T-helper 17 cell (primary cell): ENCODE measurements at places on chromosomes 13 and 19. TPM values are rescaled to one million over a fixed set of nuclear protein-coding genes. Genes with fewer than 3 reads are reported as not detected.

COX7A1 gene
- total RNA-seq = not detected

PLVAP gene
- total RNA-seq = not detected

ALKBH6 gene
- total RNA-seq = 34.2 TPM

ADAMTS10 gene
- total RNA-seq = 33.1 TPM

GRCh38 chr19:47186446-47187334 lies 44.3 kb downstream of the BBC3 start:
- H3K36me3 ChIP-seq = peaks cover 2% of the 10 kb centered on the region
- DNase-seq = peak; percentile 47
- H3K4me3 ChIP-seq = peak overlapping the region; percentile 83
- H3K4me1 ChIP-seq = peaks cover 45% of the 10 kb centered on the region
- peak overlapping the region; percentile 96 for H3K27ac ChIP-seq

DNA sequence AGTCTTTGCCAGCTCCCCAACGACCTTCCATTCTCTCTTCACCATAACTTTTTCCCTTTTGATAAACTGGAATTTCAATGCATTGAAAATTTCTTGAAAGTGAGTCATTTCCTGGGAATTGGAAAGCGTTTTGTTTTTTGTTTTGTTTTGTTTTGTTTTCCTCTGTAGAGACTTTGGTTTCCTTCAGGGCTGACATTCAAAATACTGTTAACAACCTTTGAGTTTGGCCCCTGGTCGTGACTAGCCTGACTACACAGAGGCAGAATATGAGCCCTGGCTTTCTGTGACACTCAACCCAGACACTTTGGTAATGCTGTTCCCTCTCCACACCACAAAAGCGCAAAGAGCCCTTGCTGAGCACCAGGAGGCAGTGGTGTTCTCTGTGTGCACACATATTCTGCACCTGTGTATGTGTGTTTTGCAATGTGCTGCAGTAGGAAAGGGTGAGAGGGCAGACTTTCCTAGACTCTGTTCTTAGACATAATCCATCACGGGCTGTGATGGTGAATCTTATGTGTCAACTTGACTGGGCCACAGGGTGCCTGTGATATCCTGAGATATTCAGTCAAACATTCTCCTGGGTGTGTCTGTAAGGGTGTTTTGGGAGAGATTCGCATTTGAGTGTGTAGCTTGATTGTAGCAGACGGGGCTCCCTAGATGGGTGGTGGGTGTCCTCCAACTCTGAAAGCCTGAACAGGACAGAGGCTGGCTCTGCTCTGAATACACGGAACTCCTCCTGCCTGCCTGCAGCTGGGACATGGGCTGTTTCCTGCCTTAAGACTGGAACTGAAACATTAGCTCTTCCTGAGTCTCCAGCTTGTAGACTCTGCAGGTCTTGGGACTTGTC lies 29.5 kb upstream of the ANKRD10 start:
- H3K27me3 ChIP-seq = peaks cover 5% of the 10 kb centered on the region
- no peak overlapping the region for H3K27ac ChIP-seq
- H3K4me1 ChIP-seq = peaks cover 5% of the 10 kb centered on the region
- H3K36me3 ChIP-seq = no peaks in the 10 kb centered on the region

DNA sequence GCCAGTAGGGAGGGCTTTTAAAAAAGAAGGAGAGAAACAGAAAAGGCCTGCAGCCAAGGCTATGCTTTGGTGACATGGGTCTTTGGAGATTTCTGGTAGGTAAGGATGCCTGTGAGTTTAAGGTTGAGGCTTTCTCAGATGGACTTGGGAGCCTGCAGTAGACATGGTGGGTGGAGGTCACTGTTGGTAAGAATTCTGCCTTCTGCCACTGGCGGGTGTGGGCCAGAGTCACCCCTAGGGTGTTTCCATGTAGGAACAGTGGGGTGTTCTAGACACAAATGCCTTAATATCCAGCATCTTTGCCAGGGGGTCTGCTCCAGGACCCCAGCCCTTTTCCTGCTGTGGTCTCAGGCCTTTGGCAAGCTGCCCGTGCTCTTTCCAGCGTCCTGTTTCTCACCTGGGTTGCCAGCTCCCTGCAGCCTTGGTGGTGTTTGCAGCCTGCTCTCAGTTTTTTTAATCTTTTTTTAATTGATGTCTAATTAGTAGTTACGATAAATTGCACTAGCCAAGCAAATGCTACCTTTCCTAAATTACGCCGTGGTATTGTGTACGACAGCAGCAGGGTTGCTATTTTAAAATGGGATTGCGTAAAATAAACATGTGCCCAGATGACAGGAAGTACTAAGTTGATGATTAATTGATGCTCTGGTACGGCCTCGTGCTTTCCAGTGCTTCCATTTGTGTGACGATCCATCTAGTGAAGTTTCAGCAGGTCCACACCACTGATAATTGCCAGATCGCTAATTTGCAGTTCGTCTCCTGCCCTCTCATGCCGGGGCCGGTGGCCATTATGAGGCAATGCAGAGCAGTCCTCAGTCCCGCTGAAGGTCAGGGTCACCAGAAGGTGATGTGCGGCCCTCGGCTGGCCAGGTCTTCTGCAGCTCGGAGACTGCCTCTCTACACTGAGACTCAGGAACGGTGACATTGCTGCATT lies 35.3 kb upstream of the NPAS1 start:
- no peak overlapping the region for H3K27ac ChIP-seq
- H3K27me3 ChIP-seq = no peaks in the 10 kb centered on the region
- no peak for DNase-seq
- no peaks in the 10 kb centered on the region for H3K36me3 ChIP-seq
- no peak overlapping the region for H3K4me3 ChIP-seq

- H3K36me3 ChIP-seq = no peaks in the 10 kb centered on the region
- H3K27ac ChIP-seq = peak overlapping the region; percentile 0
- DNase-seq = no peak
These were observed 144.3 kb downstream of the ZNF536 start for GRCh38 chr19:30516531-30516930.

GRCh38 chr13:27573265-27573664 lies 47.1 kb downstream of the LNX2 start:
- no peak overlapping the region for H3K4me3 ChIP-seq
- peak overlapping the region; percentile 14 for H3K27ac ChIP-seq
- peaks cover 14% of the 10 kb centered on the region for H3K4me1 ChIP-seq
- no peaks in the 10 kb centered on the region for H3K27me3 ChIP-seq
- DNase-seq = no peak
- H3K36me3 ChIP-seq = peaks cover 9% of the 10 kb centered on the region

DNA sequence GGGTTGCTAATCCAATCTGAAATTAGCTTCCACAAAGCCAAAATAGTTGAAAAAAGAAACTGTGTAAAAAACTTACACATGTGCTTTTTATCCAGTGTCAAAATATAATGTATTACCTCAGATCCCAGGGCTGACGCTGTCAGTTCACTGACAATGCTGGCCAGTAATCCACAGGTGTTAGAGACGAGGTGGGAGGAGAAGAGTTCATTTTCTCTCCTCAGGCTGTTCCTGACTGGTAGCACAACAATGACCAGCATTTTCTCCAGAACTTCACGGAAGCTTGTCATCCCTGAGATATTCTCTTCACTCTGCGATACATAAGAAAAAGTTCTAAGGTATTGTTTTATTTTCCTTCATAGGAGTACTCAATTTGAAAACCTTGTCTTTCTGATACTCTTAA lies 146.9 kb downstream of the MYCBP2 start:
- no peak overlapping the region for H3K4me3 ChIP-seq
- peaks cover 13% of the 10 kb centered on the region for H3K4me1 ChIP-seq
- H3K27ac ChIP-seq = peak overlapping the region; percentile 56
- H3K36me3 ChIP-seq = peaks cover 9% of the 10 kb centered on the region
- no peak for DNase-seq

- H3K27me3 ChIP-seq = no peaks in the 10 kb centered on the region
- DNase-seq = no peak
- no peak overlapping the region for H3K27ac ChIP-seq
- H3K4me1 ChIP-seq = no peaks in the 10 kb centered on the region
- H3K36me3 ChIP-seq = peaks cover 2% of the 10 kb centered on the region
- H3K4me3 ChIP-seq = no peak overlapping the region
These were observed 47.0 kb downstream of the ZNF44 start for GRCh38 chr19:12247644-12248222.

DNA sequence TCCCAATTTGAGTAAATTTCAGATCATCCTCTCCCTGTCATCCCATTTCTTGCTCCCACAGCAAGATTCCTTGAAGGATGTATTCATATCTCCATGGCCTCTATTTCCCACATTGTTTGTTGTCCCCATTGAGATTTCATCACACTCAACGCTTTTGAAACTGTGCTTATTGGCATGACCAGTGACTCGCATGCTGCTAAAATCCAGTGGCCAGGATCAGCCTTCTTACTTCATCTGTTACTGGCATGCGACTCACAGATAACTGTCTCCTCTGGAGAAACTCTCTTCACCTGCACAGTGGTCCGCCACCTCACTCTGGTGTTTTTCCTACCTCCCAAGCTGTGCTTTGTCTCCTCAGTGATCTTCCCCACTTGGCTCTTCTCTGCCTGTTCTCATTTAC lies 95.8 kb downstream of the WASF3 start:
- peaks cover 5% of the 10 kb centered on the region for H3K27me3 ChIP-seq
- H3K27ac ChIP-seq = no peak overlapping the region
- no peak overlapping the region for H3K4me3 ChIP-seq
- H3K36me3 ChIP-seq = no peaks in the 10 kb centered on the region
- H3K4me1 ChIP-seq = no peaks in the 10 kb centered on the region
- DNase-seq = no peak

DNA sequence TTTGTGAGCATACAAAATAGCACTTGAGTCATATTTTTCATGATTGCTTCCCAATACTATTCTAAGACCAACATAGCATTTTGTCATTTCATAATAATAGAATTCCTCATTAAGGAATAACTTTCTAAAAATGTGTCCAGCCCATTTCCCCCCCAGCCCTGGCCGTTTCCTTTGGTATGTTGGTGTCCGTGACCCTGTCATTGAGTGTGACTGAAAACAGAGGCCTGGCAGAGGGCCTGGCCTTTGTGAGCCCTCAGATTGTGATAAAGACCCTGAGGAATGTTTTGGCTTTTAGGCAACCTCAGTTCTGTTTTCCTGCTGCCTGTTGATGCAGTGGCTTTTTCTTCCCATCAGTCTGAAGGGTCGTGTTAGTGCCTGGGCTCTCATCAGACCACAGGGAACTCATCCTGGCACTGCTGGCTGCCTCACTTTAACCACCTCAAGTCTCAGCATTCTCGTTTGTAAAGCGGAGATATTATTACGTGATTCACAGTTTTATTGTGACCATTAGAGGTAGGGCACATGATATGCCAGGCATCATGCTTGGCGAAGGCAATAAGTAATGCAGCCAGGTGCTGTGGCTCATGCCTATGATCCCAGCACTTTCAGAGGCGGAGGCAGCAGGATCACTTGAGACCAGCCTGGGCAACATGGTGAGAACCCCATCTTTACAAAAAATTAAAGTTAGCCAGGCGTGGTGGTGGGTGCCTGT lies 13.8 kb downstream of the SPINT2 start:
- peaks cover 8% of the 10 kb centered on the region for H3K4me1 ChIP-seq
- no peak for DNase-seq
- no peak overlapping the region for H3K27ac ChIP-seq
- no peaks in the 10 kb centered on the region for H3K27me3 ChIP-seq
- H3K36me3 ChIP-seq = no peaks in the 10 kb centered on the region

- no peak overlapping the region for H3K27ac ChIP-seq
- no peaks in the 10 kb centered on the region for H3K4me1 ChIP-seq
- DNase-seq = no peak
- no peaks in the 10 kb centered on the region for H3K27me3 ChIP-seq
These were observed 540.7 kb downstream of the GPC6 start for GRCh38 chr13:93767180-93767916.

- H3K36me3 ChIP-seq = peaks cover 3% of the 10 kb centered on the region
- H3K27me3 ChIP-seq = no peaks in the 10 kb centered on the region
- H3K4me3 ChIP-seq = peak within 1 kb of the TSS; percentile 96
- peak; percentile 71 for DNase-seq
- peak within 1 kb of the TSS; percentile 100 for H3K27ac ChIP-seq
These were observed at the start of gene IL4I1 for GRCh38 chr19:49896863-49897621. Gene IL4I1 (minus strand): TSS chr19:49896887. CDS start chr19:49896160, 727 bp downstream.

GRCh38 chr13:64289702-64290101 lies 2874.1 kb upstream of the PCDH20 start:
- H3K4me3 ChIP-seq = no peak overlapping the region
- no peaks in the 10 kb centered on the region for H3K4me1 ChIP-seq
- no peak overlapping the region for H3K27ac ChIP-seq
- H3K36me3 ChIP-seq = no peaks in the 10 kb centered on the region

DNA sequence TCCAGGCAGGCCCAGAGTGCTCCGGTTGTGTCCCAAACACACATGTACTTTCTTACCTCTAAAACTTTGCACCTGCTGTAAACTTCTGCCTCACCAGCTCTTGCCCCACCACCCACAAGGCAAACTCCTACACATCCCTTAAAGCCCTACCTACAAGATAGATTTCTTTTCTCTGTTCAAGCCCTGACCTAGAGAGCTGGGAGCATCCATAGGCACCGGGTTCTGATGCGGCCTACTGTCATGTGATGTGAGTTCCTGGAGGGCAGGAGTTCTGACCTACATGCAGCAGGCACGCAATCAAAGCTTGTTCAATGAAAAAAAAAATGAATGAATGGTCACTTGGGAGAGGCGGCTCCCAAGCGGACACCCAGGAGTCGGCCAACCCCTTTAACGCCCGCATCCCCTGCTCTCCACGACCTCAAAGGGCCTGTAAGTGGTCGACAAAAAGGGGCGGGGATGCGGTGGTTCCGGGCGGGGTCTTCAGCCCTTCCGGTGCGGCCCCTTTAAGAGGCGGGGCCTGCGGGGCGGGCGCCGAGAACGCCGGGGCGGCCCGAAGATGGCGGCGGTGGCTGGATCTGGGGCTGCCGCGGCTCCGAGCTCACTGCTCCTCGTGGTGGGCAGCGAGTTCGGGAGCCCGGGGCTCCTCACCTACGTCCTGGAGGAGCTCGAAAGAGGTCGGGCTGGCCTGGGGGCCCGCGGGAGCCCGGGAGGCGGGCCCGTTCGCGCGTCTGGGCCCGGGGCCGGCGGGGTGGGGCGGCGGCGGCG lies at the start of gene MAP1S:
MAP1S (plus strand) TSS at position 534 of the 765 bp plus-strand sequence; CDS start at position 557, 23 bp downstream.
- H3K4me3 ChIP-seq = peak within 1 kb of the TSS; percentile 95
- H3K27me3 ChIP-seq = no peaks in the 10 kb centered on the region
- peak; percentile 58 for DNase-seq
- peak within 1 kb of the TSS; percentile 93 for H3K27ac ChIP-seq

- H3K27ac ChIP-seq = no peak overlapping the region
- no peak for DNase-seq
- peaks cover under 1% of the 10 kb centered on the region for H3K4me1 ChIP-seq
- H3K27me3 ChIP-seq = no peaks in the 10 kb centered on the region
These were observed 21.0 kb downstream of the SERPINE3 start for GRCh38 chr13:51360489-51360888.

- H3K4me3 ChIP-seq = peak within 1 kb of the TSS; percentile 97
- peaks cover 18% of the 10 kb centered on the region for H3K27me3 ChIP-seq
- DNase-seq = peak; percentile 98
- peaks cover 7% of the 10 kb centered on the region for H3K36me3 ChIP-seq
These were observed at the start of gene RFX2 for GRCh38 chr19:6110360-6110977. Gene RFX2 (minus strand): TSS chr19:6110500. CDS start chr19:6047496, 63,004 bp downstream.

DNA sequence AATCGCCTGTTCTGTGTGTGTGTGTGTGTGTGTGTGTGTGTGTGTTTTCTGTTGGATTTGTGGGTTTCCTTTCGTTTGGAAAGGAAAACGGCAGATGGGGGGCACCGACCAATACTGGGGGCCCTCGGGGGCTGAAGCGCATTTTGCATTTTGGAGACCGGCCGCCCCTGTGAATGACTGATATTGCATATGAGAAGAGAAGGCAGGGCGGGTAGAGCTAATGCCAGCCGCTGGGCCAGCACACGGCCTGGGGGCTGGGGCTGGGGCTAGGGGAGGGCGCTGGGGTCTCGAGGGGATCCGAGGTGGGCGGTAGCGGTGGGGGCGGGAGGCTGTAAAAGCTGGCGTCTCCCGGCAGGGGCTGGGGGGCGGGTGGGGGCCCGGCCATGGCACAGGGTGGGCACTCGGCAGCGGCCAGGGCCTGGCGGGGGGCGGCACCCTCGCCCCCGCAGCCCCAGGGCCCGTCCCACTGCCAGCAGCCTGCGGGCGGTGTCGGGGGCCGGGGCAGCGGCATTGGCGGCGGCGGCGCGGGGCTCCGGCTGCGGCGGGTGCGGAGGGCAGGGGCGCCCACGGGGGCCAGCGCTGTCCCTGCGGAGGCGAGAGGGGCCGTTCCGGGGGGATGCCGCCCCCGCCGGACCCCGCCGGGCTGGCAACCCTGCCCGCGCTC lies 11.2 kb downstream of the ANO8 start:
- no peaks in the 10 kb centered on the region for H3K27me3 ChIP-seq
- no peak for DNase-seq
- peaks cover 6% of the 10 kb centered on the region for H3K36me3 ChIP-seq
